ENCODE measurements at places on chromosomes 16 and 17.
A peak's percentile ranks its signal among the peaks of the same experiment; 100 is the strongest.

DNA sequence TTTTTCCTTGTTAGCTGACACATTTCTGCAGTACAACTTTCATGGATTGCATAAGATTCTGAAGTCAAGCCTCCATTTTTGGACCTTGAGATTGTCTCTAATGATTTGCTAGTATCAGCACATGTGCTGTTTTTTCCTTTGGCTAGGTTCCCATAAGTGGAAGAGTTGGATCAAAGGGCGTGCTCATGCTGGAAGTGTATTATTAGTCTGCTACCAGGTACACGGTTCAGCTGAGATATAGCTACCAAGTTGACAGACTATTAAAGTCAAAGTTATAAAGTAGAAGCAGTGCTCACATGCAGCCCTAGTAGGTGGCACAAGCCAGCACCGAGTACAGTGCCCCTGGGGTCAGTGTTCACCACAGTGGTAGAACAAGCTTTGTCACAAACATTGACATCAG lies 3.2 kb downstream of the FAHD1 start:
- no peak for DNase-seq

- no peak for DNase-seq
Measured at GRCh38 chr17:39213852-39214251, 11.9 kb downstream of the STAC2 start.

DNA sequence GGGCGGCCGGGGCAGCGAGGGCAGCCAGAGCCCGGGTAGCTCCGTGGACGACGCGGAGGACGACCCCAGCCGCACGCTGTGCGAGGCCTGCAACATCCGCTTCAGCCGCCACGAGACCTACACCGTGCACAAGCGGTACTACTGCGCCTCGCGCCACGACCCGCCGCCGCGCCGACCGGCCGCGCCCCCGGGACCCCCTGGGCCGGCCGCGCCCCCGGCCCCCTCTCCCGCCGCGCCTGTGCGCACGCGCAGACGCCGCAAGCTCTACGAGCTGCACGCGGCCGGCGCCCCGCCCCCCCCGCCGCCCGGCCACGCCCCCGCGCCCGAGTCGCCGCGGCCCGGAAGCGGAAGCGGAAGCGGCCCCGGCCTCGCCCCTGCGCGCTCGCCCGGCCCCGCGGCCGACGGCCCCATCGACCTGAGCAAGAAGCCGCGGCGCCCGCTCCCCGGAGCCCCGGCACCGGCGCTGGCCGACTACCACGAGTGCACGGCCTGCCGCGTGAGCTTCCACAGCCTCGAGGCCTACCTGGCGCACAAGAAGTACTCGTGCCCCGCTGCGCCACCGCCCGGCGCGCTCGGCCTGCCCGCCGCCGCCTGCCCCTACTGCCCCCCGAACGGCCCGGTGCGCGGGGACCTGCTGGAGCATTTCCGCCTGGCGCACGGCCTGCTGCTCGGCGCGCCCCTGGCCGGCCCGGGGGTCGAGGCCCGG lies 36.1 kb upstream of the ZC3H18 start:
- DNase-seq, result peak; percentile 57

- DNase-seq, result no peak
Measured at GRCh38 chr17:5092218-5093010, 14.1 kb downstream of the ZFP3 start.

DNA sequence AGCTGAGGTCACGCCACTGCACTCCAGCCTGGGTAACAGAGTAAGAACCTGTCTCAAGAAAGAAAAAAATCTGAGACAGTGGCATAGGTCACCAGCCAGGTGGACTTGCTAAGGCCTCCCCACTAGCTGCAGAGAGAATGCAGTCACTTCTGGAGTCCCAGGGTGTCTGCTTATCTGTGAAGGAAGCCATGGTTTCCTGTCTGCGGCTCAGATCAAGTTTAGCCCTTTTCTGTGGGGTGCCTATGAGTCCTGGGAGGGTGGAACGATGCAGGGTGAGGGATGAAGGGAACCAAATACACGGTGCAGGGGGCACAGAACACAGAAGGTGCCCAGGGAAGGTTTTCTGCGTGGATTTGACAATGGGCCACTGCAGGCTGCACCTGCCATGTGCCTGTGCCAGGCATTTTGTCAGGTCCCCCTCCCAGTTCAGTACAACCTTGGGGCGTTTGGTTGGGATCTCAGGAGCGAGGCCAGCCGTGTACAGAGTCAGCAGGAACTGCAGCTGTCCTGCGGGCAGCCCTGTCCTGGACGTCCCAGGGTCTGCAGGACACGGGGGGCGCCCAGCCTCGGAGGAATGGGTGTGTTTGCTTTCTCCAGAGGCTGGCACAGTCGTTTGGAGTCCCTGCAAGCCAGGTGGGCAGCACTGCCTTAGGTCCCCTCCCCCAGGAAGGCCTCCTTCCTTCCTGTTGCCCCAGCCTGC lies 41.8 kb downstream of the RAB11FIP4 start:
- peak; percentile 11 for DNase-seq

DNA sequence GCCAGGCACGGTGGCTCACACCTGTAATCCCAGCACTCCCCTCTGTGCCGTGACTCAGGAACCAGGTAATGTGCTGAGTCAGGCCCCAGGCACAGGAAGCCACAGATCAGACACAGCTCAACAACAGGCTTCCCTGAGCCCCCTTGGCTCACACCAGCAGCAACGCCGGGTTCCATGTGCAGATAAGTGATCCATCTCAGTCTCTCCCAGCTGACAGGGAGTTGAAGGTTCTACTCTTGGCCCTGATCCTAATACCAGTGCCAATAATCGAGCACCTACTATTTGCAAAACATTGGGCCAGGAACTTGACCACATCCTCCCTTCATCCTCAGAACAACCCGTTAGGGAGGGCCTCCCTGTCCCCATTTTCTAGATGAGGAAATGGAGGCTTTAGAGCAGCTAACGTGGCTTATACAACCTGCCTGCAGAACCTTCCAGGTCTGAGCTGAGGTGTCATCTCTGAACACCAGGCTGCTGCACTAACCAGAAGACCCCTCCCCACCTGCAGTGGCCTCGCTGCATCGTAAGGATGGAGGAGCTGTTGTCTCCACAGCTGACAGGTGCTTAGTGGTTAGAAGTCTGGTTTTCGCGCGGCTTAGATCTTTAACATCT lies 64.8 kb upstream of the AMZ2 start:
- no peak for DNase-seq

DNA sequence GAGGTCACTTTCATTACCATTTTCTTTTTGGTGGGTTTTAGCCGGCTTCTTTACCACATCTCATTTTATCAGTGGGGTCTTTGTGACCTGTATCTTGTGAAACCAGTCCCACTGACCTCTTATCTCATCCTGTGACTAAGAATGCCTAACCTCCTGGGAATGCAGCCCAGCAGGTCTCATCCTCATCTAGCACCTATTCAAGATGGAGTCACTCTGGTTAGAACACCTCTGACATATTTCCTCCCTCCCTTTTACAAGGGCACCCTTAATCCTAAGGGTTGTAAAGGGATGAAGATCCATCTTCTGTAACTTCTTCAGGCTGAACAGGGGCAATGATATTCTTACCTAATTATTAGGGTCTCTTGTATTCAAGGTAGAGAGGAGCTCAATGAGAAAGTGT lies 107.9 kb upstream of the HAS3 start:
- DNase-seq, result no peak

DNA sequence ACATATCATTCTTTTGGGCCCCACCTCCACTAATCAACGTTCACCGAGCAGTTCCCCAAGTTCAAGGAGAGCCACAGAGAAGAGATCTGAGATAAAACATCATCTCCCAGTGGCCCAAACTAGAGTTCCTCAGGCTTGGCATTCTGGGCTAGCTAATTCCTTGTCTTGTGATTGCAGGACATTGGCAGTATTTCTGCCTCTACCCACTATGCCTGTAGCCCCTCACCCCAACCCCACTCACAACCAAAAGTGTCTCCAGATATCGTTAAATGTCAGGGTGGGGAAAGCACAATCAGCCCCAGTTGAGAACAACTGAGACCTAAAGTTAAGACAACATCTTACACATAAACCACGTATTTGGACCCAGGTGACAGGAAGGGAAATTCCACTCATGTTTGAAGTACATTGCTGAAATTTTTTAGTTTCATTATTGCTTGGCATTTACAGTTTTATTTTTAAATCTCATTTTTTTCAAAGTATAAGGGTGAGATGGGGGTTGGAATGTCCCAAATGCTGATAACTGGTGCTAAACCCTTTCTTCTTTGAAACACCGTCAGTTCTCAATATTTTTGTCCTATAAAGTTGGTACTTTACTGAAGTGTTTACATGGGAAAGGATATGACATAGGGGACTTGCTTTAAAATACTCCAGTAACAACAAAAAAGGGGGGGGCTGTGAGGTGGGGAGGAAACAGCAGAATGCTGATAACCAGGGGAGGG lies 13.6 kb downstream of the ZC3H7A start:
- DNase-seq, result no peak

DNA sequence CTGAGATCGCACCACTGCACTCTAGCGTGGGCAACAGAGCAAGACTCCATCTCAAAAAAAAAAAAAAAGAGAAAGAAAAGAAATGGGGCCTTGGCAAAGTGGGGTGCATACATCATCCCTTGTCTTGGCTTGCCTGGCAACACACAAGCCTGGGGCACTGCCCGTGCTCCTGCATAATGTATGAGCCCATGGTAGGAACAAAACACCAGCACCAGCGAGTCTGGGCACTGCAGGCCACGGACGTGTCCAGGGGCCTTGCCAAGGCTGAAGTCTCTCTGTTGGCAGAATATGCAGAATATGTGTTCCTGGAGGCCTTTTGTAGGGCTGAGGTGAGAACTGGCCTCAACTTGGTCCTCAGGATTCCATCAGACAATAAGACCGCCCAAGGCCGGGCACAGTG lies 15.7 kb upstream of the ALDOA start:
- DNase-seq, result no peak

GRCh38 chr17:77959926-77960521 lies 1.5 kb downstream of the TNRC6C start:
- no peak for DNase-seq

DNA sequence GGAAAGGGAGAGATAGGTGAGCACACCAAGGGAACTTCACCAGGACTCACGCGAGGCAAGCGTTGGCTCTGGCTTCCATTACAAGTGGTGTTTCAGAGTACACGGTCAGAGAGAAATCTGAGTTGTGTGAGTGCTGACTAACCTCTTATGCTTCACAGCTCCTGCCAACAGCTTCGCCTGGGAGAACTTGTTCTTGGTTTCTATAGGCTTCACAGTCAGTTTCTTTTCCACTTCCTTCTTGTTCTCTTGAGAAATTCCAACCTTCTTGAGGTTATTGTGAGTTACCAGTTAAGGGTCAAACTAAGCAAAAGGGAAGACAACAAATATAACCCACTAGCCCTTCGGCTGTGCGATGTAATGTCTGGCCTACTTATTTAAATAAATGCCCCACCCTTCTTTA lies 18.9 kb downstream of the PSME3IP1 start:
- DNase-seq, result no peak

DNA sequence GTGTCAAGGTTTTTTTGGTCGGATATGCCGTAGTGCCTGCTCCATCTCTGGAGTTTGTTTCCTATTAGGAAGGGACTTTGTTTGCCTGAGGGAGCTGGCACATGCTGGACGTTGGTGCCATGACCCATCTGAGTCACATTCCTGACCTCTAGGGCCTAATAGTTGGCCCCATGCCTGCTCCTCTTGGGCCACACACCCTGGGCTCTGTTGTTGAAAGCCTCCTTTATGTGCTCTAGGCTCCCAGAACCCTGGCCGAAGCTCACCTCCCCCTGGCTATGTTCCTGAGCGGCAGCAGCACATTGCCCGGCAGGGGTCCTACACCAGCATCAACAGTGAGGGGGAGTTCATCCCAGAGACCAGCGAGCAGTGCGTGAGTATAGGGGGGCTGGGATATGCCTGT lies 18.4 kb downstream of the LIMD2 start:
- no peak for DNase-seq

DNA sequence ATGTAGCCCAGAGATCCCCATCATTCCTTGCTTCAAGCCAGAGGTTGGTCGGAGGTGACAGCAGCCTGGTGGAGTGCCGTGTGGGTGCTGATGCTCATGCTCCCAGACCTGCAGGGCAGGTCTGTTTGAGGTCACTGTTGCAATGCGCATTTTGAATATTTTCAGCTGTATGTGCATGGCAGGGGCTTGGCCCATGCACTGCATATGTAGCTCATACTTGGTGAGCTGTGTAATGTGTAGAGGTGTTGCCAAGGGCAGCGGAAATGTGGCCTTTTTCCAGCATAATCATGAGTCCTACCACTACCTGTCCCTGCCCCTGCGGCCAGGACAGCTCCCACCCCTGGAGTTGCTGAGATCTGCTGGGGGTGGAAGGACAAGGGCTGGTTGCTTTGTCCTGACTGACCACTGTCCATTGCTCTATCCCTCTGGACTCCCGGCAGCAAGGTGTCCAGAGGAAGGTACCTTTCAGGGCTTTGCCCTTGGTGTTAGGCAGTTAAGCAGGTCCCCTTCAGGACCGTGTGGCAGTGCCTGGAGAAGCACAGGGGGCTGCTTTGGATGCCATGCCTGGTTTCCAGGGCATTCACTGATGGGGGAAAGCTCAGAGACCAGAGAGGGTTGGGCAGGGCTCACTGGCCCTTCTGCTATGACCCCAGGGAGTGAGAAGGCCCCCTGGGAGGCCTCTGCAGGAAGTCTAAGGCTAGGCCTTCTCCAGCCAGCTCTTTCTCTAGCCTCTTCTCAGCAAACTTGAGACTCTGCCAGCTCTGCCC lies 215.2 kb downstream of the NTN1 start:
- DNase-seq, result no peak

DNA sequence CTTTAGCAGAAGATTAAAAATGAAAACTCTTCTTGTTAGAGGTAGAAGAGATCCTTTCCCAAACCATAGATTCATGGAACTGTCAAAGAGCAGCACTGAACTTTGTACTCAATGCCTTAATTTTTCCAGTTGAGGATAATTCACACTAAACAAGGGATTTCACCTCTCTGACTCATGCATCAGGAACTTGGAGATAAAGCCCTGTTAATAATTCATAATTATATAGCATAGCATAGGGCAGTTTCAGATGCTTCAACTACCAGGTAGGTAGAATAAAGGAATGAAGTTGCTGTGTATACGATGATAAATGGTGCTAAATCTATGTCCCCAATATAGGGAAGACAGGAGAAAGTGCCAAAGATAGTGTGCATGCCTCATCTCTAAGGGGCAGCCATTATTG lies 450.4 kb downstream of the MAF start:
- no peak for DNase-seq

DNA sequence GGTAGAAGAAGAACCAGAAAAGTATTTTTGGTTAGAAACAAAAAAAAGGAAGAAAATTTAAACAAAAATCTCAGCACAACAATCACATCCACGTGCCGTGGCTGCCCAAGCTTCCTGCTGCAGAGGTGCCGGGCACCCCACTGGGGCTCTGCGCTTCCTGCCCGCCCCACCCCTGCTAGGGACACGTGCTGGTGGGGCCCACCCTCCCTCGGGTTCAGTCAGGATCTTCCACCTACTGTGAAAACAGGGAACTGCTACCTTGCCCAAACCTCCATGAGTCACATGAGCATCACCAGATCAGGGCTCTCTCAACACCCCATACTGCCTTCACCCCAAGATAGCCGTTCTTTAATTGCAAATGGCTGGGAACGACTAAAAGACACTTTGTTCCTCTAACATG lies 24.4 kb upstream of the CYTH1 start:
- DNase-seq, result no peak

DNA sequence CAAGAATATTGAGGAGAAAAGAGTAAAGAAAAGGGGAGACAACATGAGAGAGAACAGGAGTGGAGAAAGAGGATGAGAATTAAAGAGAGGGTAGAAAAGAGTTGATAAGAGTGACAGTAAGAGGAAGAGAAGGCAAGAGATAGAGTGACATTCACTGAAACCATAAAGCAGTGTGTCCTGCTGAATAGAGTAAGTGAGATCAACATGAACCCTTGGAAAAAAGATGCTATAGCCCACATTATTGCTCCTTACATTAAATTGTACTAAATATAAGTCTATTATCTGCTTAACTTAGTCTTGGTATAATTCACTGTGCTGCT lies 489.5 kb downstream of the SHISA9 start:
- DNase-seq, result no peak

GRCh38 chr17:56441308-56441707 lies 152.2 kb upstream of the NOG start:
- DNase-seq, result no peak

Data from stimulated activated CD8-positive, alpha-beta memory T cell treated with anti-CD3 and anti-CD28 coated beads, Interleukin-12 subunit alpha, Interleukin-12 subunit beta, amount 100 ng/mL, for 1 hour (primary cell).